ENCODE measurements at places on chromosomes 6 and 20. TPM values are rescaled to one million over a fixed set of nuclear protein-coding genes. Genes with fewer than 3 reads are reported as not detected.

PLCB1 gene
- total RNA-seq, result 0.54 TPM

AVP gene
- total RNA-seq, result not detected

METTL24 gene
- total RNA-seq, result not detected

SNAI1 gene
- 18.5 TPM for total RNA-seq

FLRT3 gene
- total RNA-seq, result 1.6 TPM

COL20A1 gene
- total RNA-seq, result 0.67 TPM

FUT9 gene
- total RNA-seq, result not detected

ENPP1 gene
- total RNA-seq, result 2.3 TPM

COL21A1 gene
- 1.4 TPM for total RNA-seq

THBS2 gene
- total RNA-seq, result 0.17 TPM

MOXD1 gene
- 1.8 TPM for total RNA-seq

PLTP gene
- total RNA-seq, result 2.1 TPM

EMILIN3 gene
- total RNA-seq, result 0.54 TPM

Data from A549 treated with DMSO at 1 μM for 4 hours (cell line).